ENCODE measurements at places on chromosomes 3 and 15.

GRCh38 chr3:175340338-175341015, 481.3 kb downstream of the NAALADL2 start:
- no peak for DNase-seq

- no peak for DNase-seq
These were observed 156.4 kb upstream of the PPP2R3A start for GRCh38 chr3:135809021-135809634.

GRCh38 chr3:61192222-61192621, 59.0 kb downstream of the FHIT start:
- no peak for DNase-seq

DNA sequence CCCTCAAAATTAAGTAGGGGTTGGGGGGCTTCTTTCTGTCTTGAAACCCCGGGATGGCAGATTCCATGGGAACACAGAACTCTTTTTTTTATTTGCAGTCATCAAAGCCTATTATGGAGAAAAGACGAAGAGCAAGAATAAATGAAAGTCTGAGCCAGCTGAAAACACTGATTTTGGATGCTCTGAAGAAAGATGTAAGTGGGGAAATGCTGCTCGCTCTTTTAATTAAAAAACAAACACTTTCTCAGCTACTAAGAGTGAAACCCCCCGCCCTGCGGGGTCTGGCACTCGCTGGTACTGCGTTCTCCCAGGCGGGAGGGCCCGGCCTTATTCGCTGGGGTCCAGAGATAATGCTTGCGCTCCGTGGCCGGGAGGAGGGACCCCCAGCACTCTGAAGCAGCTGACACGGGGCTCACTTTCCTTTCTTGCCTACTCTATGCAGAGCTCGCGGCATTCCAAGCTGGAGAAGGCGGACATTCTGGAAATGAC, 615 bp downstream of the HES1 start:
- no peak for DNase-seq

- no peak for DNase-seq
These were observed 77.5 kb downstream of the CHDH start for GRCh38 chr3:53768478-53769459.

- no peak for DNase-seq
These were observed 44.7 kb downstream of the RORA start for GRCh38 chr15:61184431-61184830.

DNA sequence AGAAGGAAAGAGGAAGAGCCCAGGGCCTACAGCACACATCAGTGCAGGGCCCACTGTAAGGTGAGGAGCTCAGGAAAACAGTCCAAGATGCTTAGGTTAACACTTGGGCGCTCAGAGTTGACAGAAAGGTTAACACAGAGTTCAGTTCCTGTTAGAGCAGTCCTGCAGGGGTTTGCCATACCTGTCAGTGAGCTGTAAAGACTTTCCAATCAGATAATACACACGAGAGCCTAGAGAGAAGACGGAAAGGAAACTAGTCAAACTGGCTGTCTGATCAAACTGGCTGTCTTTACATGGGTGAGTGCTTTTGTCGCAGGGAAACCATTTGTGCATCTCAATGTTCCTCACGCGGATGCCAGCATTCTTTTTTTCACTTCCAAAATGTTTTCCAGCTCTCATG, 61.4 kb upstream of the ARHGEF26 start:
- DNase-seq: no peak

Measured in fibroblast of skin of back (primary cell).